ENCODE measurements at places on chromosomes 16 and 17.

DNA sequence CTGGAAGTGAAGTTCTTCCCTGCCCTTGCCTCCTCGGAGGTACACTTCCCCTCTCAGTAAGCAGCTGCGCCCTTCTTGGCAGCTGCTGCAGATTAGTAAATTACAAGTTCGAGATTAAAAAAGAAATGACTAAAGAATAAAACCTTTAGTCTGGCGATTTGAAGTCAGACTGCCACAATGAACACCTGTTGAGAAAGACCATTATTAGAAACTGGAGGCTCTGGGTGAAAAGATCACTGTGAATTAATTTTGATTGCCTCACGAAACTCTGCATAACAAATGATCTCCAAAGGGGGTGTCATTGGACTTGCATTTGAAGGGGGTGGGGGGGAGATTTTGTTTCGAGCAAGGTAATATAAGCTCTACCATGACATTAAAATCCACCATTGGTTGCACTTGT lies 39.3 kb downstream of the SALL1 start:
- DNase-seq, result no peak

GRCh38 chr17:74408815-74409214 lies 23.1 kb upstream of the GPRC5C start:
- peak; percentile 26 for DNase-seq

DNA sequence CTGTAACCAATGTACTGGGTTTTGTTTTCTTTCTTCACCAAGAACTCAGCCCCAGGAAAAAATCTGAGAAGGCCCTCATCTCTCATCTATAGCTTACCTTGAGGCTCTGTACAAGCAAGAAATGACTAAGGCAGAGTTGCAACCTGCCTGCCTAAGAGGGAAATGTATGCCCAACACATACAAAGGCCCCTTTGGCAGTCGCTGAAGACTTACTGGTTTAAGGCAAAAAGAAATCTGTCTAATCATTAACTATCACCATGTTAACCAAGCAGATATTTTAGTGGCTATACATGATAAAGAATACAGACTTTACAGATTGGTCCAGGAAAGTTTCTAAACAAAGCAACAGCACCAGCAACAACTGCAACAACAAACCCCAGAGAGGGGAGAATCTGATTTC lies 14.2 kb downstream of the ZNF624 start:
- DNase-seq, result no peak

DNA sequence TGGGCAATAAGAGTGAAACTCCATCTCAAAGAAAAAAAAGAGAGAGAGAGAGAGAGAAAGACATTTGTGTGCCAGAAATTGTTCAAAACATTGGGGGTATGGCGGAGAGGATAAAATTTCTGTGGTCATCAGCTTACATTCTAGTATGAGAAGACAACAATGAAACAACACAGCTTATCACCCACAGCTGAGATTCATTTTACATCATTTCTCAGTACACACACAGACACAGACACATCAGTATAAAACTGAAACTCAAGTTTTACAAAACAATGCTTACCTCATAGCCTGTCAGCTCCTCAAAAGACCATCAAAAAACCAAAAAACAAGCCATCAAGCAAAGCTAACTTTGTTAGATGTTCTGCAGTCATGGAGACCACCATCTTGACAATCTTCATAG lies 31.4 kb upstream of the CNEP1R1 start:
- no peak for DNase-seq

DNA sequence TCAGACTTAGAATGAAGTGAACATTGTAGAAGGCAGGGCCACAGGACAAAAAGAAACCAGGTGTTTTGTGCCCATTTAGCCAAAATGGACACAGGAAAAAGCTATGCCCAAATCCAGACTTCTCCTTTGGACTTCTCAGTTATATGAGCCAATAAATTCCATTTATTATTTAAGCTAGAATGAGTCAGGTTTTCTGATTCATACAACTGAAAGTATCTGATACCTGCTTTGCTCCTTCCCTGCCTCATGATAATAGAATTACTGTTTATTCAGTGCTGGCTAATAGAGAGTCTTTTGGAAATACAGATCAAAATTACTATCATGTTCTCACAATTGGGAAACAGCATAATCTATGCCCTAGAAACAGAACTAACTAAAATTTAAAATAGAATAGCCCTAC lies 8.7 kb upstream of the CPD start:
- DNase-seq, result no peak

DNA sequence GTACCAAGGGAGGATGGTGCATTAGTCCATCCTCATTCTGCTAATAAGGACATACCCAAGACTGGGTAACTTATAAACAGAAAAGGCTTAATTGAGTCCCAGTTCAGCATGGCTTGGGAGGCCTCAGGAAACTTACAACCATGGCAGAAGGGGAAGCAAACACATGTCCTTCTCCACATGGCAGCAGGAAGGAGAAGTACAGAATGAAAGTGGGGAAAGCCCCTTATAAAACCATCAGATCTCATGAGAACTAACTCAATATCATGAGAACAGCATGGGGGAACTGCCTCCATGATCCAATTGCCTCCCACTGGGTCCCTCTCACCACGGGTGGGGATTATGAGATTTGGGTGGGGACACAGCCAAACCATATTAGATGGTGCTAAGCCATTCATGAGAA lies 84.5 kb downstream of the SEC14L1 start:
- no peak for DNase-seq

- no peak for DNase-seq
Observed at GRCh38 chr17:43517161-43517560, 29.0 kb downstream of the ETV4 start.

GRCh38 chr17:15456496-15456895 lies 10.9 kb downstream of the CDRT4 start:
- DNase-seq, result no peak

DNA sequence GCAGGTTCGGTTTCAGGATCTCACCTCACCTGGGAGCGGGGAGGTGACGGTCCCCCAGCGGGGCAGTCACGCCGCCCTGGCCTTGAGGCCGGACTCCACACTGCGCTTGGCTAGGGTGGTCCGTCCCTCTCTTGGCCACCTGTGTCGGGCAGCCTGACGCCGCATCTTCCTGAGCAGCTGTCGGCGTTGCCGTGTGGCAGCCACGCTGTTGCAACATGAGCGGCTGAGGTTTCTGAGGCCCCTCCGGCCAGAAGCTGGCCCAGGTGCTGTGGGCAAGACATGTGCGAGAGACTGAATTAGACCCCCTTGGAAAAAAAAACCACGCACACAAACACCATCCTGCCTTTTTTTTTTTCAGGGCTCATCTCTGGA lies 49.2 kb downstream of the IRF8 start:
- DNase-seq, result no peak

- no peak for DNase-seq
Observed at GRCh38 chr16:11686713-11687380, 18.6 kb downstream of the SNN start.

- no peak for DNase-seq
Observed at GRCh38 chr16:58385218-58385773, 7.0 kb upstream of the GINS3 start.

GRCh38 chr16:55615071-55615470 lies 40.7 kb upstream of the SLC6A2 start:
- DNase-seq, result no peak

- no peak for DNase-seq
Observed at GRCh38 chr17:7789131-7789530, 44.9 kb upstream of the KDM6B start.

DNA sequence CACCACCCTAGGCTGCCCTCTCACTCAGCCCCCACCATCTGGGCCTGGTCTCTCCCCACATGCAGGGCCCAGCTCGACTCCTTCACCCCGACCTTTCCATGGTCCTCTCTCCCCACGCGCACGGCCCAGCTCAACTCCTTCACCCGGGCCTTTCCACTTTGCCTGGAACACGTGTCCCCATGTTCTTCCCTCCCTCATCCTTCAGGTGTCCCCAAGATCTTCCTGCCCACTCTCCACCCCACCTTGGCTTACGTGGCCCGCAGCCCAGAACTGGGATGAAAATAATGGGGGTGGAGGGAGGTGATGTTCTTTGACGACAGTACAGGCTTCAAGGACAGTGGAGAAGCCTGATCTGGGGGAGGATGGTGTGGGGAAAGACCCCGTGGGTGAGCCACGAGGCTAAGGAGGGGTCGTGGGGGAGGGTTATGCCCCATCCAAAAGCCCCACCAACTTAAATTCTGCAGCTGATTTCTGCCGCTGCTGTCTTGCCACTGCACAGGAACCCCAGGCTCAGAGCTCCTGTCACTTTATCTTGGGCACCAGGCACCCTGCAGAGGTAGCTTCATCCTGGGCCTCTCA lies 9.9 kb upstream of the MEAK7 start:
- no peak for DNase-seq

GRCh38 chr16:54411544-54411943 lies 125.0 kb upstream of the IRX3 start:
- no peak for DNase-seq

- DNase-seq, result no peak
Observed at GRCh38 chr17:57186226-57187019, 69.9 kb upstream of the MSI2 start.

- DNase-seq, result no peak
Observed at GRCh38 chr17:78621720-78622490, 44.7 kb upstream of the DNAH17 start.

- no peak for DNase-seq
Observed at GRCh38 chr17:55484575-55484974, 26.7 kb downstream of the SMIM36 start.

DNA sequence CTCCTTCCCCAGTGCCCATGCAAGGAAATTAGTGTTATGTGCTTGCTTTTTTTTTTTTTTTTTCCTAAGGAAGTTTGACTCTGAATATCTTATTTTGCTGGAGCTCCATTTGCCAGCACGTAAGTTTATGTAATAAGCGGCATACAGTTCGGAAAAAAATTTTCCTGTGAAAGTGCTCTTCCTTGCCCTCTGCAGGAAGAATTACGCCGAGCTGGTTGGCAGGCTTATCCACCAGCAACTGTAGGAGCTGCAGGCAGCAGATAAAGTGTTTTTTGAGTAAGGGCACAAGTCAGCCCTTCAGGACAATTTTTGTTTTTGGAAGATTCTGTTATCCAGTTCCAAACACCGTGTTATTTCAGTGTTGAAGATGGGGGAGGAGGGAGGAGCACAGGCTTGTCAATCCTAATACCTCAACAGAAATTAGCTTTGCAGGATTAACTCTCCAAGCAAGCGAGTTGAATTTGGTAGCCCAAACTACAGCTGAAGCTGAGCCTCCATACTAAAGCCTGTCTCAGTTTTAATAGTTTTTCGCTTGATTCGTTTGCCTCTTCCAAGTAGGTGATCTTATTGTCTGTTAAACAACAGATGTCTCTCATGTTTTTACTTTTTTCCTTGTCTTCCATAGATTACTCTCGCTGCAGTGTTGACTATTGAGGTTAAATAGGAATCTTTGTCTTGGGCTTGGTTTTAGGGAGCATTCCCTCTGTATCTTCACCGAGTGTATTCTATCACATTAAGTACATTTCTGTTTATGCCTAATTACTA lies 1.1 kb downstream of the SPECC1 start:
- peak; percentile 41 for DNase-seq

GRCh38 chr17:11276486-11276885 lies 35.5 kb downstream of the SHISA6 start:
- no peak for DNase-seq

- no peak for DNase-seq
Observed at GRCh38 chr17:27862004-27862403, 31.2 kb downstream of the LYRM9 start.

GRCh38 chr16:8537691-8538342 lies 52.5 kb downstream of the TMEM114 start:
- DNase-seq, result no peak

DNA sequence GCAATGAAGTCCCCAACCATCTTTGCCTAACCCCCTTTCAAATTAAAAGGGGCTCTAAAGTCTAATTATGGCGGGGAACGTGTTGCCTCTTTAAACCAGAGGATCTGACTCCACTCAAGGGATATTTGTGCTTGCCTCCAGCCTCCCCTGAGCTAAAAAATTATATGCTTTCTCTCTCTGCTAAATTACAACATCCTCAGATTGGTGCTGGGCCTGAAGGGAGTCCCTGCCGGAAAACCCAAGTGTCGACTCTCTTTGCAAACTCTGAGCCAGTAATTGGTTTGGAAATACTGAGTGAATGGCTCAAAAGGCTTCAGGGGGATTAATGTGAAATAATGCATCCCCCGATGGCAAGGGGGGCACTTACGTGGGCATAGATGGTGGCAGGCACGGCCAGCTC lies 208.5 kb upstream of the TNRC6C start:
- no peak for DNase-seq

GRCh38 chr16:54586474-54587175 lies 300.0 kb upstream of the IRX3 start:
- DNase-seq, result no peak

DNA sequence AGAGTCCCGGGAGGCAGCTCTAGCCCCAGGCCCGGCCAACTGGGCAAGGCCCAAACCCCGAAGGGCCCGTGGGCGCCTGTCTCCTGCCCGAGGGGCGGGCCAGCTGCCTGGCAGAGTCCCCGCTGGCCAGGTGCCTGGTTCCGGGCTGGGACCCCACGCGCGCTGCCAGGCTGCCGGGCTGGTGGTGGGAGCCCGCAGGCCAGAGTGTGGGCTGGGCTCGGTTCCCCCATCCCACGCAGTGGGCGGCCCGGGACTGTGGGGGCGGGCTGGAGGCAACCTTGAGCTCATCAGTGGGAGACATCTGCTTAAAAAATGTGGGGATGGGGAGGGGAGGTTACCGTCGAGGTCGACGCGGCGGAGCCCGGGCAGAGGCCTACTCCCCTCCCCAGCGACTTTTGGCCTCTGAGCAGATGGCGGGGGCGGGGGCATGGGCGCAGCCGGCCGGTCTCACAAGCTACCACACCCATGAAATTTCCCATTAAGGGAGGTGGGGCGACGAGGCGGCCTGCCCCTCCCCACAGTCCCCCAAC lies 176.4 kb upstream of the GSE1 start:
- no peak for DNase-seq

- no peak for DNase-seq
Observed at GRCh38 chr16:54545854-54546511, 259.4 kb upstream of the IRX3 start.

GRCh38 chr16:11211977-11212797 lies 43.8 kb downstream of the SOCS1 start:
- DNase-seq, result no peak

- DNase-seq, result no peak
Observed at GRCh38 chr17:30292286-30292858, 628 bp upstream of the BLMH start.

GRCh38 chr17:80111702-80112470 lies 10.5 kb downstream of the GAA start:
- no peak for DNase-seq

DNA sequence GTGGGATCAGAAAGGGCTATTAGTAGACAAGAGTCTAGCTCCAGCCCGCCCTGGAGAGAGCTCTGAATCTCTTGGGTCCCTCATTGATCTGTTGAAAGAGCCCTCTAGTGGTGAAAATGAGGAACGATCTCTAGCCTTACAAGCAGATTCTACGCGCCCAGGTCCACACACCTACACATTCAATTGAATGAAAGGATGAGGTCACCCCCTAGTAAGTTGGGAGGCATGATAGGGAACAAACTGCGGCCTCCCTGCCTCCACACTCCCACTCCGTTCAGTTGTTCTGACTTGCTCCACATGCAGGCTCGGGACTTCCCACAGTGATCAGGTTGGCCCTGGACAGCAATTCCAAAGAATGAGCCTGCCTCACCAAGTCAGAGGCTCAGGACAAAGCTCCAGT lies 2.9 kb upstream of the CACNG3 start:
- peak; percentile 35 for DNase-seq
